ENCODE measurements at places on chromosomes 2 and 18. TPM values are rescaled to one million over a fixed set of nuclear protein-coding genes. Genes with fewer than 3 reads are reported as not detected.
A peak's percentile ranks its signal among the peaks of the same experiment; 100 is the strongest.

DNA sequence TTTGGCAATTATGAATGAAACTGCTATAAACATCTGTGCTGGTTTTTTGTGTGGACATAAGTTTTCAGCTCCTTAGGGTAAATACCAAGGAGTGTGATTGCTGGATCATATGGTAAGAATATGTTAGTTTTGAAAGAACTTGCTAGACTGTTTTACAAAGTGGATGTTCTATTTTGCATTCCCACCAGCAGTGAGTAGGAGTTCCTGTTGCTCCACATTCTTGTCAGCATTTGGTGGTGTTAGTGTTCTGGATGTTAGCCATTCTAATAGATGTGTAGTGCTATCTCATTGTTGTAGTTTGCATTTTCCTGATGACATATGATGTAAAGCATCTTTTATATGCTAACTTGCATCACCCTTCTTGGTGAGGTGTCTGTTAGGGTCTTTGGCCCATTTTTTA, 304.6 kb downstream of the NUP35 start:
- H3K4me1 ChIP-seq: no peaks in the 10 kb centered on the region
- no peak overlapping the region for H3K27ac ChIP-seq
- no peaks in the 10 kb centered on the region for H3K27me3 ChIP-seq
- no peak for DNase-seq

Gene CROCC2
- not detected for total RNA-seq

DNA sequence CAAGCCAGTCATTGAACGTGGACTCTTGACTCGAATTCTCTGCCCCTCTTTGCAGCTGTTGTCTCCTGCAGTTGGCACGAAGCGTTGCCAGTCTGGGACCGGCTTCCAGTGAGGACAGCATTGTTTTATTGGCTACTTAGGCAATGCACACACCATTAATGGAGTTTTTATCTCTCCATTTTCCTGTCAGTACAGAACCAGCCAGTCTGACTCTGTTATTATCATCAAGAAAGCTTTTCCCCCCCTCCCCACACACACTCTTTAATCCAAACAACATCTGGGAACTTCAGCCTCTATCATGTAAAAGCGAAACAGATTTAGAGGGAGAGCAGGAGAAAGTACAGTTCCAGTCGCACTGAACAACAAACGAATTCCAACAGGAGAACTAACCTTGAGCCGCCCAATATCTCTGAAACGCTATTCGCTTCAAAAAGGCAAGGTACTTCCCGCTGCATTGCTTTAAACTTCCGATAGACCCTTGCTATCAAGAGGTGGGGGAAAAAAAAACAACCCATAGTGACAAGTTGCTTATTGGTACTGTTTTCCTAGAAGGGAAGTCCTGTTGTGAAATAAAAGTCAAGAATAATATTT, 38.2 kb downstream of the ACVR1 start:
- peak overlapping the region; percentile 42 for H3K4me3 ChIP-seq
- H3K36me3 ChIP-seq: 0 out of 2 replicates have a peak, but pooled peaks cover 1% of the 10 kb centered on the region
- H3K27ac ChIP-seq: peak overlapping the region; percentile 98
- peak; percentile 67 for DNase-seq
- H3K27me3 ChIP-seq: no peaks in the 10 kb centered on the region

DNA sequence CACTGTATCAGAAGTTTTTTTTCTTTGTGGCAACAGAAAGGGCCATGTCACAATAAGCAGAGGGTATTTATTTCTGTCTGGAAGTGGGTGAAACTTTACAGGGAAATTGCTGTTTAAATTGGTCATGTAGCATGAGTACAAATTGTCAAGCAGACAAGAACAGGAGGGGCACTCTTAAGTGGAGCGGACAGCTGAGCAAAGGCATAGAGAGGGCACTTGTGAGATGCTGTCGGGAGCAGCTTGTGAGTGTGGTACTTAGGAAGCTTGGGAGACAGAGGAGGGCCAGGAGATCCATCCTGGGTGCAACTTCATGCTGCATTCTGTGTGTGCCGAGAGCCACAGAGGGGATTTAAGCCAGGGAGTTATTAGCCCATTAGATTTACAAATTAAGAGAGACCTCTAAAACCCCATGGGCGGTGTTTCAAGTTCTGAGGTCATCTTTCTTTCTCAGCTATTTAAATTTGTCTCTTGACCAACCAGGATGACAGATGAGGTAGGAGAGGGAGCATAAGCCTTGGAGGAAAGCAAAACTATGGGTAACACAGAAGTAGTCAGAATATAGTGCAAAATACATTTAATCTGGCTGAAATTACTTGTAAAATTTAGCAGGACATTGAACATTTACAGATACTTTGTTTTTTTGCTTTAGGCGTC, 30.4 kb downstream of the INPP4A start:
- H3K4me1 ChIP-seq: peaks cover 12% of the 10 kb centered on the region
- H3K27me3 ChIP-seq: no peaks in the 10 kb centered on the region
- H3K4me3 ChIP-seq: no peak overlapping the region
- no peak for DNase-seq
- no peak overlapping the region for H3K27ac ChIP-seq

DNA sequence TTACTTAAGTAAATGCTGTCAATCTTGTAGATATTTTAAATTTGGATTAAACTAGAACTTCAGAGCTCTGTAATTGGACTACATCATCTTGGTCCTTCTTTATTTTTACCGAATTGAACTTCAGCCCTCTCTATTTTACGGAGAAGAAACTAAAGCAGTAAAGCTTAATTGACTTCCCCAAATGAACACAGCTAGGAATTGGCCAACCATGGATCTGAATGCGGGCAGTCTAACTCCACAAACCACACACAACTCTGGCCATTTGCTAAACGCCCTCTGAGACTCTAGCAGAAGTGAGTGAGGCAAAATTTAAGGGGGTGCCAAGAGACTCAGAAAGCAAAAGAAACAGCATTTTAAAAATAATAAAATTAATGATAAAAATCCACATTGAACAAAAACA, 86.3 kb upstream of the KCTD1 start:
- no peak for DNase-seq
- no peak overlapping the region for H3K27ac ChIP-seq
- no peak overlapping the region for H3K4me3 ChIP-seq
- no peaks in the 10 kb centered on the region for H3K36me3 ChIP-seq

DNA sequence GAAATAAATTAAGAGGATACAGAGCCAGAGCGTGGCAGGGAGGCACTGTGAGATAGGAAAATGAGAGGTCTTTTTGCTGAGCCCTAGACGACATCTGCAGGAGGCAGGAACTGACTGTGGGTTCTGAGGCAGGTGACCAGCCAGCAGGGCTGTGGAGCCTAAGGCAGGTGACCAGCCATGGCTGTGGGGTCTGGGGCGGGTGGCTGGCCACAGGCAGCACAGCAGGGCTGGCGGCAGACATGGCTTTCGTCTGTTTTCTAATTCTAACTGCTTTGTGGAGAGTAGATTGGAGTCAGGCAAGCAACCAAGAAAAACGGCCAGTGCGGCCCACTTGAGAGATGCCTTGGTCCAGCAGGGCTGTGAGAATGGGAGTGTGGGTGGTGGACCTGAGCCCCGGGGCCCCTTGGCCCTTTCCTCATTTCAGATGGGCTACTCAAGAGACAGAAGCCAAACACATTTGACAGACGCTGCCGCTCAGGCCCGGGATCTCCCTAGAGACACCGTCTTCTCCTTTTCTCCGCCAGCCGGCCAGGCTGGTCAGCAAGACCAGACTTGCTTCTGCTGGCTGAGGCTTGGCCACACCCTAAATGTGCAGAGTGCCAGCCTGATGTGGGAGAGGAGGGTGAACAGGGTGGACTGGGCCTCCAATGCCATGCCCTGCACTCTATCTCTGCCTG, 19.7 kb upstream of the GNAL start:
- H3K27me3 ChIP-seq: peaks cover 40% of the 10 kb centered on the region
- no peaks in the 10 kb centered on the region for H3K4me1 ChIP-seq
- H3K27ac ChIP-seq: no peak overlapping the region
- H3K4me3 ChIP-seq: no peak overlapping the region
- no peak for DNase-seq
- H3K36me3 ChIP-seq: no peaks in the 10 kb centered on the region

GRCh38 chr2:152222975-152223637, 47.5 kb upstream of the STAM2 start:
- no peaks in the 10 kb centered on the region for H3K36me3 ChIP-seq
- peak overlapping the region; percentile 20 for H3K27ac ChIP-seq
- H3K4me3 ChIP-seq: no peak overlapping the region
- H3K4me1 ChIP-seq: peaks cover 6% of the 10 kb centered on the region
- peak; percentile 88 for DNase-seq

Gene SLC11A1
- under 0.01 TPM for total RNA-seq

DNA sequence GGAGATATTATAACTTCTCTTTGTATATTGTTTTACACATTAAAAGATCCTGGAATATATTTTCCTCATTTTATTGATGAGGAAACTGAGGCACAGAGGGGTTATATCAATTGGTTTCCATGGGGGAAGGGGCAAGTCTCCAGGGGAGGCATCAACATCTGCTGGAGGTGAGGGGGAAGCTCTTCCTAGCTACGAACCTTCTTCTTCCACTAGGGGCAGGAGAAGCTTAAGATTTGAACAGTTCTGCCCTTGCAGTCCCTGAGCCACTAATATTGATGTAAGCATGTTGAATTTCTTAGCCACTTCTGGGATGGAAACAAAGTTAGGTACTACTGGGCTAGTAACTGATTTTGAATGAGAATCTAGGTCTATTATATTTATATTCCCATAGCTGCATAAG, 140.1 kb upstream of the AQP4 start:
- H3K27ac ChIP-seq: no peak overlapping the region
- H3K4me3 ChIP-seq: no peak overlapping the region
- no peak for DNase-seq
- no peaks in the 10 kb centered on the region for H3K4me1 ChIP-seq
- no peaks in the 10 kb centered on the region for H3K36me3 ChIP-seq

DNA sequence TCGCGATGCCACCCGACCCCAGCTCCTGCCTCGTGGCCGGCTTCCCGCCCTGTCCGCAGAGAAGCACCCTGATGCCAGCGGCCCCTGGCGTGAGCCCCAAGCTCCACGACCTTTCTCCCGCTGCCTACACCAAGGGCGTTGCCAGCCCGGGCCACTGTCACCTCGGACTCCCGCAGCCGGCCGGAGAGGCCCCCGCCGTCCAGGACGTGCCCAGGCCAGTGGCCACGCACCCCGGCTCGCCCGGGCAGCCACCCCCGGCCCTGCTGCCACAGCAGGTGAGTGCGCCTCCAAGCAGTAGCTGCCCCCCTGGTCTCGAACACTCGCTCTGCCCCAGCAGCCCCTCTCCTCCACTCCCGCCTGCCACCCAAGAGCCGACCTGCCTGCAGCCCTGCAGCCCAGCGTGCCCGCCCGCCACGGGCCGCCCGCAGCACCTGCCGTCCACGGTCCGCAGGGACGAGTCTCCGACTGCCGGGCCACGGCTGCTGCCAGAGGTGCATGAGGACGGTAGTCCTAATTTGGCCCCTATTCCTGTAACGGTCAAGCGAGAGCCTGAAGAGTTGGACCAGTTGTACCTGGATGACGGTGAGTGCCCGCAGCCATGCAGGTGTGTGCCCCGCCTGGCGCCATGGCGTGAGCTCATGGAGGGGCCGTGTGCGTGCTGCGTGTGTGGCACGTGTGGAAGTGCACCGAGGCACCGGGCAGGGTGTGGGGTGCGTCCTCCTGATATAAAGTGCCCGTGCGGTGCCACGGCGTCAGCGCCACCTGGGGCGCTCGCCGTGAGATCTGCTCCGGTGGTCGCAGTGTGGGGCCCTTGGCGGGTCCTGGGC, 90.8 kb downstream of the NFATC1 start:
- no peak overlapping the region for H3K27ac ChIP-seq
- H3K36me3 ChIP-seq: no peaks in the 10 kb centered on the region
- H3K4me1 ChIP-seq: peaks cover 17% of the 10 kb centered on the region
- DNase-seq: no peak
- H3K4me3 ChIP-seq: no peak overlapping the region
- no peaks in the 10 kb centered on the region for H3K27me3 ChIP-seq

Gene UGT1A5
- not detected for total RNA-seq

Gene RAB6C
- total RNA-seq: not detected

GRCh38 chr18:32152705-32153448, 37.0 kb upstream of the MEP1B start:
- H3K4me1 ChIP-seq: no peaks in the 10 kb centered on the region
- H3K36me3 ChIP-seq: no peaks in the 10 kb centered on the region
- H3K27me3 ChIP-seq: peaks cover 2% of the 10 kb centered on the region
- H3K4me3 ChIP-seq: no peak overlapping the region

Gene TFPI
- total RNA-seq: 93.9 TPM

Gene ABCG5
- not detected for total RNA-seq

- no peak overlapping the region for H3K4me3 ChIP-seq
- DNase-seq: no peak
- H3K27ac ChIP-seq: no peak overlapping the region
- no peaks in the 10 kb centered on the region for H3K4me1 ChIP-seq
- H3K36me3 ChIP-seq: no peaks in the 10 kb centered on the region
- H3K27me3 ChIP-seq: peaks cover 2% of the 10 kb centered on the region
Measured at GRCh38 chr2:212609479-212609878, 70.9 kb upstream of the ERBB4 start.

GRCh38 chr2:105540642-105541041, 141.8 kb upstream of the FHL2 start:
- no peaks in the 10 kb centered on the region for H3K36me3 ChIP-seq
- no peaks in the 10 kb centered on the region for H3K4me1 ChIP-seq
- no peak overlapping the region for H3K4me3 ChIP-seq
- peaks cover 53% of the 10 kb centered on the region for H3K27me3 ChIP-seq
- no peak overlapping the region for H3K27ac ChIP-seq

Gene SERPINE2
- 21.1 TPM for total RNA-seq

DNA sequence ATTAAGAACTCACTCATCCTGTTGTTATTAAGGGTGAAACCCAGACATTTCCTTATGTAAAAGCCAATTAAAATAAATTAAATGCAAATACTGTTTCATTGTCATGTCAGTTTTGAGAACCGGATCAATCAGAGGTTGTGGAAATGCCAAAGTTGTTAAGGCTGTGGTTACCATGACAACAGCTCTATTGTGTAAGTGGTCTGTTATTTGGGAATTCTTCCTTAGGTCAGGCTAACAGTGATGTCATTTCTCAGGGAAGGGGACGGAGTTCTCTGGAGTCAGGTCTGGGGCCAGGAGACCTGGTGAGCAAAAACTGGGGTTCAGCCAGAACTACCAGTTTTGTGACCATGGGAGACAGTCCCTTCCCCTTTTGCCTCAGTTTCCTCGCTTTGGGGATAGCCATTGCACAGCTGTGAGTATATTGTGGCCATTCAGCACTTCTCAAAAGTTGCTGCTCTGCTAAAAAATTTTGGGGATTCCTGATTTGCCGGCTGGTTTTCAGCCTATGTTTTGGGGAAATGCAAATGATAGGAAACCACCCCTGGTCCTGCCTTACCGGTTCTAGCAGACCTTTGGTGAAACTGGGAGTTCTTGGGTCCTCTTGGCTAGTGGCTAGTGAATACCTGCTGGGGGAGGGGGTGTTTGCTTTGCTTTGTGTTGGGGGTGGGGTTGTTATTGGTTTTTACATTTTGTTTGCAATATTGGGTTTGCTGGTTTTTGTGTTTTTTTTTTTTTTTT, 21.6 kb downstream of the HPCAL1 start:
- H3K4me1 ChIP-seq: peaks cover 4% of the 10 kb centered on the region
- no peak overlapping the region for H3K27ac ChIP-seq
- no peaks in the 10 kb centered on the region for H3K36me3 ChIP-seq
- H3K27me3 ChIP-seq: no peaks in the 10 kb centered on the region

GRCh38 chr18:21262979-21263378, 20.9 kb downstream of the GREB1L start:
- no peak overlapping the region for H3K4me3 ChIP-seq
- no peak for DNase-seq
- no peaks in the 10 kb centered on the region for H3K36me3 ChIP-seq
- peaks cover 6% of the 10 kb centered on the region for H3K27me3 ChIP-seq
- H3K4me1 ChIP-seq: no peaks in the 10 kb centered on the region
